ENCODE measurements at places on chromosomes 7 and 10. TPM values are rescaled to one million over a fixed set of nuclear protein-coding genes. Genes with fewer than 3 reads are reported as not detected.

NEBL gene
- total RNA-seq = not detected

ZNF248 gene
- total RNA-seq = 8.4 TPM

MCM10 gene
- 36.4 TPM for total RNA-seq

FOXP2 gene
- total RNA-seq = not detected

SORCS1 gene
- not detected for total RNA-seq

GRM3 gene
- not detected for total RNA-seq

DNA sequence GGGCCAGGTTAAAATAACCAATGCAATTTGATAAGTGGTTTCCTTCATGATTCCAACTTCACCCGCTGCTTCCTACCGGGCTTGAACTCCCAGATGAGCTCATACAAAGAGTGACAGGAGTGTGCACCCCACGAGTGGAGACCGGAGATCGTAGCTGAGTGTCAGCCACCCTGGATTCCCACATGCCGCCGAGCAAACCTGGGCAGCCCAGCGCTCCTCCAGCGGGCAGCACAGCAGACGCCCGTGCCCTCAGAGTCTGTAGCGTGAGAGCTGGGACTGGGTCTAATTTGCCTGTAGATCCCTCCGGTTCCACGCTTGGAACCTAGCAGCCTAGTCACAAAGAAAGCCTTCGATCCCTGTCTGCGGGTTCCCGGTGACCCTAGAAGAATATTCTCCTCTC is 476.1 kb upstream of the MGMT start:
- no peak for ATAC-seq

- ATAC-seq = no peak
Measured at GRCh38 chr7:85829817-85830432, 643.1 kb upstream of the SEMA3D start.

GRCh38 chr7:122429926-122430325 is 125.4 kb upstream of the FEZF1 start:
- ATAC-seq = no peak

DNA sequence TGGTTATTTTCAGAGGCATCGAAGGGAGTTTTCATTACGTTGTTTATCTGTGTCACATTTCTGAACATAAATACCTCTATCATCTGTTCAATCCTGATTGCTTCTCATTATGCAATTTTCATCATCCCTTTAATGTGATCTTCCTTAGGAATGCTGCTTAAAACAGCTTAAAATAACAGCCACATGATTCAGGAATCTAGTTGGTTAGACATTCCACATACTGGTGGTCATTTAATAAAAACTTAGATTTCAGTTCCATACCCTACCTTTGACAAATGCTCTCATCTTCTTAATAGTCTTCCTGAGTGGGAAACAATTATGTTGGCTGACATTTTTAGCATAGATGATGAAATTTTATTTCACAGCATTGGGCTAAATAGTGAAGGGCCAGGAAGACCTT is 191.3 kb upstream of the CDCA7L start:
- ATAC-seq = no peak

DNA sequence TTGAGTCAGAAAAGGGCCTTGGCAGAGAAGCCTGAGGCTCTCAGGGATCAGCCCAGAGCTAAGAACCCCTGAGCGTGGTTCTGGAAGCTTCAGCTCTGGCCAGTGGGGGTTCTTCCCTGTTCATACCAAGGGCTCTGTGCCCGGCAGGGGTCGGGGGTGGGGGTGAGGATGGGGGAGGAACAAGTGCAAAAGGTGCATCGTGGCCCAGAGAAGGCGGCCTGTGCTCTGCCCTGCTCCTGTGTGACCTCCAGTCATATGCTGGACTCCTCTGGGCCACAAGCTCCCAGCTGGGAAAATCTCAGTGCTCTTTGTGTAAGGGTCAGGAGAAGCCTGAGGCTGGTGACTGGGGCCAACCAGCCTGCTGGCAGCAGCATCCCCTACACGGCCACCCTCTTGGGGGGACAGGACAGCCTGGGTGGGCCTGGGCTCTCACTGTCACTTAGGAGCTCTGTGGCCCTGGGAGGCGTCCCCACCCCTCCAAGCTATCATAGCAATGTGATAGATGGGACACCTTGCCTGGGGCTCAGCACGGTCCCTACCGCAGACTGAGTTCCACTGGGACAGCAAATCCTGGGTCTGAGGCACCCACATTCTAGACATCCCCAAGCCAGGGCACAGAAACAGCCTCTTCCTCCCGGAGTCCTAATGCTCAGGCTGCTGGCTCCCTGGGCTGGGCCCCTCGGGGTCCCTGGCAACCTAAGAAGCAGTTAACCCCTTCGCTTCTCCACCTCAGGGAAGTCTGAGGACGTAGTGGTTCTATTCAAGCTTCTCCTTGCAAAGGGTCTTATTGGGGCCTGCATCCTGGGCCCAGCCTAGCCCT is 2.5 kb downstream of the MMRN2 start:
- no peak for ATAC-seq

DNA sequence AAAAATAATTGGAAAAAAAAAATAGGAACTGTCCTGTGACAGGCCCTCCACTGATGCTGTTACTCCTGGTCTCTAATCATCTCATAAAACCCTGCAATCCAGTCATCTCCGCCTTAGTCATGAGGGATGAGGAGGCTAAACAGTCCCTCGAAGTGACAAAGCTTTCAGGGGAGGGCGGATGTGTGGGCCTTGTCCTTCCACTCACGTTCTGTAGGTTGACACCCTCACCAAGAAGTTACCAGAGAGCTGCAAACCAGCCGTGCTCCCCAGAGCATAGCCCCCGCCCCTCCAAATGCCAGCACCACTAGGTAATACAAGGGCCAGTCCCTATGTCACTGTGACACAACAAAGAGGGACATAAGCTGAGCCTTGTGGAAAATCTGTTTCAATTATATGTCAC is 11.9 kb downstream of the COBL start:
- no peak for ATAC-seq
